GM12892 (cell line): ENCODE measurements at places on chromosomes 1 and 21.

- no peak for DNase-seq
Measured at GRCh38 chr1:106756752-106757151, 299.7 kb upstream of the PRMT6 start.

DNA sequence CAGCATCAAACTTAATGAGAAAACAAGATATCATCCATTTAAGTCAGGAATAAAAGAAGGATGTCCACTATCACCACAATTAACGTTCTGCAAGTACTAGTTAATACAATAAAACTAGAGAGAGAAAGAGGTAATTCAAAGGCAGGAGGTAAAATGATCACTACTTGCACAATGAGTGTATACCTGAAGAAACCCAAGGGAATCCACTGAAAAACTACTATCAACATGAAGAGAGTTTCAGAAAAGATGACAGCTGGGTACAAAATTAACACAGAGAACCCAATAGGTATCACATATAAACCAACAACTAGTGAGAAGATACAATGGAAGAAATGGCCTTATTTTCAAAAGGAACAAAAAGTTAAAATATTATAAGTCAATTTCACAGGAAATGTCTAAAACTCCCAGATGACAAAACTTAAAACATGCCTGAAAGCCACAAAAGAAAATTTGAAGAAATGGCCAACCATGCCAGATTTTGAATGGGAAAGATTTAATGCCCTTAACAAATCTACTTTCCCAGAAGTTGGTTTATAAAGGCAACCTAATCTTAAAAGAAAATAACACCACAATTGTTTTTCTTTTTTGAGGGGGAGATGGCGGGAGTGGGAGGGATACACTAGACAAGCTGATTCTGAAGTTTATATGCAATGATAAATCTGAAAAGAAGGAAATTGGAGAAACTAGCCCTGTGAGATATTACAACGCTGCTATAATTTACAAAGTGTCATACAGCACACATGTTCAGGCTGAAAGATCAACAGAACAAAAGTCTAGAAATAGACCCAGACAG, 17.8 kb downstream of the VPS26C start:
- DNase-seq, result no peak

- no peak for DNase-seq
Measured at GRCh38 chr1:186985889-186986491, 157.2 kb downstream of the PLA2G4A start.

GRCh38 chr1:8465013-8465412, 147.1 kb downstream of the SLC45A1 start:
- no peak for DNase-seq

- no peak for DNase-seq
Measured at GRCh38 chr1:14929547-14930246, 223.8 kb upstream of the TMEM51 start.

DNA sequence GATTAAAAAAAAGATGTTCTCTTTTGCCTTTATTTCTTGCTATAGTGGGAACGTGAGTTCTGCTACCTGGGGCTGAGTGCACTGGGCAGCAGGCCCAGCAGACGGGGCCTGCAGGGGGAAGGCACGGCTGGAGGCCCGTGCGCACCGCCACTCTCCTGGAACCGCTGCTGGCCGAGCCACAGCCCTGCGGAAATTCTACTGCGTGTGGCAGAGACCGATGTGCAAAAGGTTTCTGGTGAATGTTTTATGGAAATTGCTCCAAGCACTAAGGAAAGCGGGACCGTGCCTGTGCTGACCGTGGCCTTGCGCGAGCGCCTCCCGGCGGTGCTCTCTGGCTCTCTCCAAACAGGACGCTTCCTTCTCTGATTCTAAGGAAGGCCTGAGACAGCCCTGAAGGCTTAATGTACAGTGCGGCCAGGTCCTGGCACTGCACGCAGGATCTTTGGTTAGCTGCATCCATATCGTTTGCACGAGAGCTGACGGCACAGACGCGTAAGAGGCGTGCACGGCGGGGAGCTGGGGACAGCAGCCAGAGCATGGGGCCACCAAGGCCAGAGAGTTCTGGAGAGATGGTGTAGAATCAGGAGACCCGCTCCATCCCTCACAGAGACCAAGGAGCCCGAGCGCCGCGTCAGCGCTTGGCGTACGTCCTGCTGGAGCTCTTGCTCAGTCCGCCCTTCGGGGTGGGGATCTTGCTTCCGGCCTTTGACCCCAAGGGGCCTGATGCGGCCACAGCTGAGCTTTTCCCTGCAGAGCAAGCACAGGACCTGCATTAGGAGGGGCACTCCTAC, 18.7 kb upstream of the LRRC47 start:
- DNase-seq, result no peak
